Stimulated activated naive CD4-positive, alpha-beta T cell (primary cell): ENCODE measurements at places on chromosomes 13 and 19.

DNA sequence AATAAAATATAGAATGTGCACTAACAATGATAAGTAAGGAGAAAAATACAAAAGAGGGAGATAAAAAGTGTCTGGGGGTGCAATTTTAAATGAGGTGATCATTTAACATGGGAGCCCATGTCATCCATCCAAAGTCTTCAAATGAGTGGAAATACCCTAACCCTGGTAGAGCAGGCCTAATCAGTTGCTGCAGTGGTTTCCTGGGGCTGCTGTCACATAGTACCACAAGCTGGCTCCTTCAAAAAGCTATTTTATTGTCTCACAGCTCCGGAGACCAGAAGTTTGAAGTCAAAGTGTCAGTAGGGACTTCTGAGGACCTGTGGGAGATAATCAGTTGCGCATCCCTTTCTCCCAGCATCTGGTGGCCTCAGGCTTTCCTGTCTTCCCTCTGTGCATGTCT lies 717.9 kb downstream of the DIAPH3 start:
- no peak for DNase-seq

GRCh38 chr13:34001389-34001788 lies 183.4 kb downstream of the RFC3 start:
- no peak for DNase-seq

GRCh38 chr19:55487924-55488687 lies at the start of gene SSC5D:
Gene SSC5D, plus strand, starts transcription at chr19:55488436. Its CDS starts 154 bp downstream, at chr19:55488590.
- no peak for DNase-seq

- no peak for DNase-seq
These were observed 61.2 kb downstream of the CDADC1 start for GRCh38 chr13:49308921-49309408.

- peak; percentile 74 for DNase-seq
These were observed at the start of gene IQCN for GRCh38 chr19:18274219-18274780. Gene IQCN, minus strand, starts transcription at chr19:18274452. Its CDS starts 4,974 bp downstream, at chr19:18269478.

DNA sequence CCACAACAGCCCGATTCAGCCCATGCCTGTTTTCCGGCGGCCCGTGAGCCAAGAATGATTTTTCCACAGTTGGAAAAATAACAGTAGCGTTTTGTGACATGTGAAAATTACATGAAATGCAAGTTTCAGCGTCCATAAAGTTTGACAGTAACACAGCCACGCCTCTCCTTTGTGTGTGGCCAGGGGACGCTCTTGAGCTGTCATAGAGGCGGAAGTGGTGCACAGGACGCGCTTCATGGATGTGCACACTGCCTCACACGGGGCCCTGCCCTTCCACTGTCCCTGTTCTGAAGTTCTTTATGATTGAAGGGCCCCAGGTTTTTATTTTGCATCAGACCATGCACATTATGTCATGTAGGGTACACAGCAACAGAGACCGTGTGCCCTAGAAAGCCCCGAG lies 12.4 kb upstream of the ELAVL1 start:
- DNase-seq = peak; percentile 22

DNA sequence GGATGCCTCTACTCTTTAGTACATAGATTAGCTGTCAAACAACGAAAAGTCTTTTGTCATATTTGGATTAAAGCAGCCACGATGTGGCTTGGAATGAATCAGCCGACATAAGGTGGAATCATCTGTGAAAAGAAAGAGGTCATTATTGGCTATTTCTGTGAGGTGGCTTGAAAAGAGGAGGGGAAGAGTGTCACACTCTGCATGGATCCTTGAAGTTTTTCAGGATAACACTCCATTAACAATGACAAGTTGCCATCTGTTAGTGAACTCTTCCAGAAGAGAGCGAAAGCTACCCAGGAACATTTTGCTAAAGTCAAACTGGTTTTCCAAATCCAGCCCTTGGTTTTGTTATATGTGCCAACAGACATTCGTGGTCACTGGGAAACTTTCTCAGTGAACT lies 1604.8 kb downstream of the OLFM4 start:
- DNase-seq = no peak

DNA sequence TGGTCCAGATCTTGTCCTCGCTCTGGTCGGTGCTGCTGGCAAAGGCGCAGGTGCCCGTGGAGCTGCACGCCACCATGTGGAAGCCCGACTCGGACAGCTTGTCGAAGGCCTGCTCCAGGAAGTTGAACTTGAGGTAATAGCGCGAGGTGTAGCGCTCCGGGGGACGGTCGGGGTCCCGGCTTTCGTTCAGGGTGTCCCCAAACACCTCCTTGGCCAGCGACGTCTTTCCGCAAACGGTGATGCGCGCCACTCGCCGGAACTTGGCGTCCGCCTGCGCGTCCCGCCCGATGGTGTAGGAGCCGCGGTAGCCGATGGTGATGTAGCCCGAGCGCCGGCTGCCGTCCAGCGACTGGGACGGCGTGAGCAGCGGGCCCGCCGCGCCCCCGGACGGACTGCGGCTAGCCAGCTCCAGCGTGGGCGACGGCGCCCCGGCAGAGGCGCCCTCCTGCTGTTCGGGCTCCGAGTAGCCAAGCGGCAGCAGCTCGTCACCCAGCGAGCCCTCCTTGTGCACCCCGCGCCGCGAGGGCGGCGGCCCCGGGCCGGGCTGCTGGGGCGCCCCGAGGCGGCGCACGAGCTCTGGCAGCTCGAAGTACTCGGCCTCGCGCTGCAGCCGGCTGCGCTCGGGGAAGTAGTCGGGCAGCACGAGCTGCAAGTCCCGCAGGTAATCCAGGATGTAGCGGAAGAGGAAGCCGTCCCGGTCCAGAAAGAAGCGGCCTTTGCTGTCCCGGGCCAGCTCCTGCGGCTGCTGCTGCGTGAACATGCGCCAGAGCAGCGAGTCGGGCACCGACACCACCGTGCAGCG lies 801 bp downstream of the KCTD12 start:
- DNase-seq = peak; percentile 66

DNA sequence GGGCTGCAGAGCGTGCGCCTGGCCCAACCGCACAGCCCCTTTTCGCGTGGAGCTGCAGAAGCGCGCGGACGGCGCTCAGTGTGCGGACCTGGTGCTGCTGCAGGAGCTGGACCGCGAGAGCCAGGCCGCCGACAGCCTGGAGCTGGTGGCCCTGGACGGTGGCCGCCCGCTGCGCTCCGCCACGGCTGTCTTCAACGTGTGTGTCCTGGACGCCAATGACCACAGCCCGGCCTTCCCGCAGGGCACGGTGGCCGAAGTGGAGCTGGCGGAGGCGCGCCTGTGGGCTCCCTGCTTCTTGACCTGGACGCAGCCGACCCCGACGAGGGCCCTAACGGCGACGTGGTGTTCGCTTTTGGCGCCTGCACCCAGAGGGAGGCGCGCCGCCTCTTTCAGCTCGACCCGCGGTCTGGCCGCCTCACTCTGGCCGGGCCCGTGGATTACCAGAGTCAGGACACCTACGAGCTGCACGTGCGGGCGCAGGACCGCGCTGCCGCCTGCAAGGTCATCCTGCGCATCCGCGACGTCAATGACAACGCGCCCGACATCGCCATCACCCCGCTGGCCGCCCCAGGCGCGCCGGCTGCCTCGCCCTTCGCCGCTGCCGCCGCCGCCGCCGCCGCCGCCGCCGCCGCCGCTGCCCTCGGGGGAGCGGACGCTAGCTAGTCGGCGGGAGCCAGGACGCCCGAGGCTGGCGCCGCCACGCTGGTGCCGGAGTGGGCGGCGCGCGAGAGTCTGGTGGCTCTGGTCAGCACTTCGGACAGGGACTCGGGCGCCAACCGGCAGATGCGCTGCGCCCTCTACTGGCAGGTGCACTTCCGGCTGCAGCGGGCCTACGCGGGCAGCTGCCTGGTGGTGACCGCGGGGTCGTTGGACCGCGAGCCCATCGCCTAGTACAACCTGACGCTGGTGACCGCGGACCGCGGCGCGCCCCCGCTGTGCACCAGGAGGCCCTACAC lies 172.2 kb downstream of the OLFM4 start:
- no peak for DNase-seq

DNA sequence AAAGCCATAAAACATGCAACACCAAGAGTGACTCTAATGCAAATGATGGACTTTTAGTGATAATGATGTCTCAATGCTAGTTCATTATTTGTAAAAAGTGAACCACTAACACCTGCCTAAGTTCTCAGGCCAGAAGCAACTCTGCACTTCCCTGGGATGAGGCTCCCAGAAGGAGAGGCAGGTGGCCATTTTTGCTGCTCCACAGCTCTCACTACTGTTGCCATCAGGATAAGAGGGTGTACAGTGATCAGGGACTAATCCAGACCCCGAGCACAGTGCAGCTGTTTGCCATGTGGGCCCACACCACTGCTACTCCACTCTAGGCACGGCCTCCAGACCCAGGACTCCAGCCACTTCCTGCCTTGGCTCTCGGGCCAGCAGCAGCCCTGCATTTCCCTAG lies 828.3 kb upstream of the MIR17HG start:
- no peak for DNase-seq

DNA sequence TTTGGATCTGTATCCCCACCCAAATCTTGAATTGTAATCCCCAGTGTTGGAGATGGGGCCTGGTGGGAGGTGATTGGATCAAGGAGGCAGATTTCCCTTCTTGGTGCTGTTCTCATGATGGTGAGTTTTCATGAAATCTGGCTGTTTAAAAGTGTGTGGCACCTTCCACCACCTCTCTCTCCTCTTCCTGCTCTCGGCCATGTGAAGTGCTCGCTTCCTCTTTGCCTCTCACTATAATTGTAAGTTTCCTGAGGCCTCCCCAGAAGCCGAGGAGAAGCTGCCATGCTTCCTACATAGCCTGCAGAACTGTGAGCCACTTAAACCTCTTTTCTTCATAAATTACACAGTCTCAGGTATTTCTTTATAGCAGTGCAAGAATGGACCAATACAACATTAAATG lies 15.7 kb downstream of the COMMD6 start:
- DNase-seq = no peak

GRCh38 chr13:102586615-102587014 lies 10.2 kb upstream of the TPP2 start:
- DNase-seq = no peak

GRCh38 chr19:16861834-16862233 lies 27.0 kb upstream of the F2RL3 start:
- DNase-seq = no peak
